ENCODE measurements at places on chromosomes 1 and 21.

- no peak for DNase-seq
Observed at GRCh38 chr1:108000620-108001111, 35.7 kb upstream of the VAV3 start.

- peak; percentile 31 for DNase-seq
Observed at GRCh38 chr1:189212606-189213005, 1265.1 kb downstream of the BRINP3 start.

- DNase-seq, result no peak
Observed at GRCh38 chr1:198298640-198299039, 141.8 kb downstream of the NEK7 start.

DNA sequence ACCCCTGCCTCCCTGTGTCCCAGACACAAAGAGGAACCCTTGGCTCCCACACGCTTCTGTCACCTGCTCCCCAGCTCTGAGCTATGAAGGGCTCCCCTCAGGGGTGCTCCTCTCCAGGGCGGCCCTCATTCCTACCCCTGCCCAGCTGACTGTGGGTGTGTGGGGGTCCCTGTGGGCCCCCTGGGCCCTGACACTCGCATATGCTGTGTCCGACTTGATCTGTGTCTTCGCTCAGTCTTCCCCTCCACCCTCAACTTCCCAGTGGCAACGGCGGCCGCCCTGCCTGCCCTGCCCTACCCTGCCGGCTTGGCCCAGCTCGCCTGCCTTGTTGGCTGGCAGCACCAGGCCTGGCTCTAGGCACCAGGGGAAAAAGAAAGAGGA lies 1.2 kb downstream of the KCNQ4 start:
- no peak for DNase-seq

DNA sequence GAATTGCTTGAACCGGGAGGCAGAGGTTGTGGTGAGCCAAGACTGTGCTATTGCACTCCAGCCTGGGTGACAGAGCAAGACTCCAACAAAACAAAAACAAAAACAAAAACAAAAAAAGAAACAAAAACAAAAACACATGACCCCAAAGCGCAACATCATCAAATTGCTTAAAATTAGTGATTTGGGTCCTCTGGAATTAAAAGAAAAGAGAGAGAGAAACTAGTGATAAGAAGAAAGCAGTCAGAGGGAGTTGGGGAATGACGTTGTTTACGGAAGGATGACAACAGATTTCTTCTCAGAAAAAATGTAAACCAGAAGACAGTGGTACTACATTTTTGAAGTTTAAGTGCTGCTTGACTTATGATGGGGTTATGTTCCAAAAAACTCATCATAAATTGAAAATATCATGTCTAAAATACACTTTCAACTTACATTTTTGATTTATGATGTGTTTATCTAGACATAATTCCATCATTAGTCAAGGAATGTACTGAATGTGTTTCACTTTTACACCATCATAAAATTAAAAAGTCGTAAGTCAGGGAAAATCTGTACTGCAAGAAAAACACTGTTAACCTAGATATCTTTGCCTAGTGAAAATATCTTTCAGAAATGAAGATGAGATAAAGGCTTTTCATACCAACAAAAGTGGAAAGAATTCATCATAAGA lies 88.0 kb downstream of the MT1HL1 start:
- DNase-seq, result no peak

DNA sequence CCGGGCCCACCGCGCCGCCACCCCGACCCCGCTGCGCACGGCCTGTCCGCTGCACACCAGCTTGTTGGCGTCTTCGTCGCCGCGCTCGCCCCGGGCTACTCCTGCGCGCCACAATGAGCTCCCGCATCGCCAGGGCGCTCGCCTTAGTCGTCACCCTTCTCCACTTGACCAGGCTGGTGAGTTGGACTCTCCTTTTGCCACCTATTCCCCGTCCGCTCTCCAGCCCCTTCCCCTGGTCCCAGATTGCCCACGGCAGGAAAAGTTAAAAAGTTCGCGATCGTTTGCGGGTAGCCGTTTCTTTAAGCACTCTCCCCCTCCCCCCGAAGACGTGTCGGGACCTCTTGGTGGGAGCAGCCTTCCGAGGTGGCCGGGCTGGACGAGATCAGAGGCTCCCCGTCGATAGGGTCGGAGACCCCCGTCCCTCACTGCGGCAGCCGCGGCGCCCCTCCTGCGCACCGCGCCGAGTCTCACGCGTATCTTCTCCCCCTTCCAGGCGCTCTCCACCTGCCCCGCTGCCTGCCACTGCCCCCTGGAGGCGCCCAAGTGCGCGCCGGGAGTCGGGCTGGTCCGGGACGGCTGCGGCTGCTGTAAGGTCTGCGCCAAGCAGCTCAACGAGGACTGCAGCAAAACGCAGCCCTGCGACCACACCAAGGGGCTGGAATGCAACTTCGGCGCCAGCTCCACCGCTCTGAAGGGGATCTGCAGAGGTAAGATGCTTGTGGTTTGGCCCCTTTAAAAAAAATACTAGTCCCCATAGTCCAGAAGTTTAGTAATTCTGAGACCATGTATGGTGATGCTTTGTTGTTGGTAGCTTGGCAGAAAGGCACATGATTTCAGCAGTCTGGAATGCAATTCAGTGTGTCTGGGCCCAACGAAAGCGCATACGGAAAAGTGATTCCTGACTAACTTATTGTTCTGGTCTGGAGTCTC lies 576 bp downstream of the CCN1 start:
- DNase-seq, result peak; percentile 63

- no peak for DNase-seq
Observed at GRCh38 chr21:44333509-44334328, 5.5 kb downstream of the CFAP410 start.

DNA sequence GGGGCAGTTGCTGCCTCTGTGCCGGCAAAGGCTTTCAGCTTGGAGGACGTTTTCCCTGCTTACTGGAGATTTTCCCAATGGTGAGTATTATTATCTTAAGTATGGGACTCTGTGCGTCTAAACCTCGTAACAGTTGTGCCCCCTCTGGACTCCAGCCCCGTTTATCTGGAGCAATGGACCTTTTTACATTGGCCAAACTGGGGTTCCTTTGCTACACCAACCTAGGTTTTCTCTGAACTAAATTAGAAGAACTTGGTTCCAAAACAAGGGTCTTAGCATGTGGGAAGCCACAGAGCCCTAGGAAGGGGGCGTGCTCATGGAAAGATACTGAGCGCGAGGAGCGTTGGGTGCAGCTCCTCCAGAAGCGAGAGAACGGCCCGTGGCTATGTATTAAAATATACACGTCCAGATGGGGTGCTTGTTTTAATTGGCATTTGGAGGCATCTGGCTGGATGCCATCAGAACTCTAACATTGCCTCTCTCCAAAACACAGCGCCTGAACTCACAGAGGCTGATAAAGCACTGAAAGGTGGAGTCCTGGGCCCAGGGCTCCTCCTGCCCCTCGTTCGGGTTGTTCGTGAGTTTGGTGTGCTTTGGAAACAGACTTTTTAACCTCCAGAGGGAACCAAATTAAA lies 28.4 kb downstream of the POFUT2 start:
- DNase-seq, result no peak

DNA sequence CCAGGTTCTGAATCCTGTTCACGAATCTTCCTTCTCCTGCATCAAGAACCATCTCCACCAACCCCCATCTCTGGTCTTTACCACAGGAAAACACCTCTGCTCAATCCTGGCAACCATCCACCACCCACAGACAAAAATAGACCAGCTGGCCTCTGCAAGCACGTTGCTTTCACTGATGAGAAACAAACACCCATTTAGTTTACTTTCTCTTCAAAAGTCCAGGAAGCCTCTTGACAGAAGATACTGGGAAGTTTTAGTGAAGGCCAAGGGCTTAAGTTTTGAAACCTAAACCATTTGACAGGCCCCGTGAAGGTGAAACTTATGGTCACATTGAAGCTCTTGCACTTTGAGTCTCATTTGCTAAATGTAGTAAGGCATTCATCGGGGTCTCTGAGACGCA lies 122.6 kb upstream of the PPP2R5A start:
- no peak for DNase-seq

GRCh38 chr1:237119091-237119490 lies 77.1 kb downstream of the RYR2 start:
- no peak for DNase-seq

GRCh38 chr1:196684476-196684875 lies 32.6 kb downstream of the CFH start:
- DNase-seq, result no peak

- peak; percentile 52 for DNase-seq
Observed at GRCh38 chr1:62180639-62181038, 14.0 kb upstream of the L1TD1 start.

GRCh38 chr1:156251527-156251926 lies 3.7 kb upstream of the PAQR6 start:
- no peak for DNase-seq

DNA sequence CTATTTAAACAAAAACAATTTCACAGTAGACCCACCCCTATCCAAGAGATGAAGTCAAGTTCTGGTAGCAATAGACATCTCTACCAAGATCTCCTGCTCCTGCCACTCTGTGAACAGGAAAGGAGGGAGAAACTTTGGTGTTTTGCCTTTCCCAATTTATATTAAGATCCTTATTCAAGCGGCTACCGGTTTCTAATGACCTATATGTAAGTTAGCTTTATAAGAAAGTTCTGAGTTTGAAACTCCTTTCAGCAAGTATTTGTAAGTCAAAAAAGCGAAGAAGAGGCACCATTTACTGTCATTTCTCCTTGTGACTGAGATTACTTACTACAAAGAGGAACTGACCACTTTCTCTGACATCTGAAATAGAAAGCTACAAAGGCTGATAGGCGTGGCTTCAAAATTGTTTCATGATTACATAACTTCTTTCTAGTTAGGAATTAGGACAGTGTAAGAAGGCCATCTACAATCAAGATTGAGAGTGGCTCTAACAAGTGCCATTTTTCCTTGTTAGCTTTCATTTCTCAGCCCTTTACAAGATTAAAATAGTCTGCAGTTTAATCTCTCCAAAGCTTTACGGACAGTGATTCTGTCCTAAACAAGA lies at the start of gene MNDA:
Gene MNDA (plus strand): TSS at position 448 of the 604 bp plus-strand sequence. CDS start 10,803 bp downstream, outside the sequence.
- DNase-seq, result no peak

DNA sequence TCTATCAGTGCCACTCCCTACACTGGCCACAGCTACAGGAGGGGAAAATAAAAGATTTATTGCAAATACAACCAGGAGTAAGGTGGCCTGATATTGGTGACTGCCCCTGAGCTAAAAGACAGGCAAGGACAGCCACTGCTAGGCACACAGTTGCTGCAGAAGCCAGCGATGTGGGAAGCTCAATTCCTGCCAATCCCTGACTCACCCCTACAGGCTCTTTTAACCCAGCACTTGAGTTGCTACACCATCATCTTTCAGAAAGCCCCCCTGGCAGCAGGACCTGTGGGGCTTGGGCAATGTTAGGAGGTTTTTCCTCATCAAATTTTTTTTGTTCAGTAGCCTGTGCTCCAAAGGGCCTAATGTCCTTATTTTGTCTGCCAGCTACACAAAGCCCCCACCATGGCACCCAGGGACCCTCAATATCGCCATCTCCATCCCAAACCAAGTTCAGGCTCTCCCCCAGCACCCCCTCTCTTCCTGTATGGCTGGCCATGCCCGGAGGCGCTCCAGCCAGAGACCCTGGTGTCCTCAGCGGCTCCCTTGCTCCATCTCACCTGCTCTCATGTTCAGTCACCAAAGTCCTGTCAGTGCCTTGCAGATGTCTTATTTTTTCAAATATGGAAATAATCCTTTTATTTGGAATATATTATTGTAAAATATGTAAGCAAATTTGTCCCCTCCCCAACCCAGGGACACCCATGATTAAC lies 13.4 kb downstream of the CLEC20A start:
- no peak for DNase-seq

DNA sequence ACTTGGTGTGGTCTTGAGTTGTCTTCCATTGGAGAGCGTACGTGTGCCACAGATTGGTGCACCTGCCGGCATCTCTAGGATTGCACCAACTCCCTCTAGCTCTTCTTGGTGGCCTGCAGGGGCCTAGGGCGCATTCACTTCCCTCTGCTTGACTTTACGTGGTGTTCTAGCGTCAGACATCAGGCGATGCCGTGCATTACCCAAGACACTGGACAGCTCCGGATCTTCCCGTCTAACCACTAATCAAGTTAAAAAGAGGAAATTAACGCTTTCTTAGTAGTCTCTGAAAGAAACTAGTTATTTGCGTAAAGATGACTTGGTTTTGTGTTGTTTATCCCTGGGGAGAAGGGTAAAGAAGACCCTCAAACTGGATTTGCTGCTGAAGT lies 510 bp upstream of the IL10RB start:
- no peak for DNase-seq

GRCh38 chr1:69167876-69168275 lies 399.8 kb upstream of the LRRC7 start:
- no peak for DNase-seq

- no peak for DNase-seq
Observed at GRCh38 chr21:32279377-32279680, 480 bp upstream of the MIS18A start.

DNA sequence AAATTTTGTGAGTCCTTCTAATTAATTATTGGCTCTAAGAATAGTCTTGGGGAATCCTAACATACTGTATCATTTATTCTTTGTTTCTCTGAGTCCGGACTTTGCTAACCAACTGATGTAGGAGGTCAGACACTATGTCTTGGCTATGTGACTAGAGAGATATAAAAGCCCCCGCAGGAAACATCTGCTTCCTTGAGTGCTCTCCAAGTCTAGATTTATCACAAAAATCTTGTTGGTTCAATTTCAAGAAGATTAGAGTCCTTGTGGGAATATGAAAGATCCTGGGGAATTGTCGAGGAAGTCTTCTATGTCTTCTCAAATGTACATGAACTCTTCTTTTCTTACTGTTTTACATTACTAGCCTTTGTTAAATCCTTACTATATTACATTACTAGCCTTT lies 1712.5 kb downstream of the NCAM2 start:
- no peak for DNase-seq
